ENCODE measurements at places on chromosomes 4 and X.

DNA sequence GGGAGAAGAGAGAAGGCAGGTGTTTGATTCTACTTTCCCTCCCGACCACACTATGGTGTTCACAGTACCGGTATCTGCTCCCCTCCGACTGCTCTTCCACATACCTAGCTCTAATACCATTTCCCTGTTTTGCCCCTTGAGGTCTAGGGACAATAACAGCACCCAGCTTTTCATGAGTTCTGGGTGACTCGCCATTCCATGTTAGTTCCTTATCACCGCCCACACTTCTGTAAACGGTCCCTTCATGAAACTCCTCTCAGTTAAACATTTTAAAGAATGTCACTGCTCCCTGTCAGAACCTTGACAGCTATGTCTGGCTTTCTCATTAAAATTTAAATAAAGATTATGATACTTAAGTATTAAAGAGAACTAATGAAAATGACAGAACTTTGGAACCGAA is 136.7 kb downstream of the ADAMTS3 start:
- no peak for DNase-seq

DNA sequence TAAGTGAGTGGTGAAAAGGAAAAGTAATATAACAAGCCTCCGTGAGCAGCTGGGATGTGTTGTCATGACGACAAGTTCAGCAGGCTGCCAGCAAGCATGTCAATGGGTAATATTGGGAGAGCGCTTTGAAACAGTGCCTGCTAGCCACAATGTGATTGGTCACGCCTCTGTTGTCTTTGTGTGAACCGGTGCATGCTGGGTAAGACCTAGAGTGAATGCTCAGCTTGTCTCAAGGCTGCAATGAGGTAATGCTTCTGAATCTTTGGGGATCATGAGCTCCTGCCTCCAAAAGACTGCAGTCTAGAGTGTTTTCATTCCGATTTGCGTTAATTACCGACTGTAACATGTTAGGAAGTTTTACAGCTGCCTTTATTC is 54.9 kb downstream of the STOX2 start:
- DNase-seq = peak; percentile 66

DNA sequence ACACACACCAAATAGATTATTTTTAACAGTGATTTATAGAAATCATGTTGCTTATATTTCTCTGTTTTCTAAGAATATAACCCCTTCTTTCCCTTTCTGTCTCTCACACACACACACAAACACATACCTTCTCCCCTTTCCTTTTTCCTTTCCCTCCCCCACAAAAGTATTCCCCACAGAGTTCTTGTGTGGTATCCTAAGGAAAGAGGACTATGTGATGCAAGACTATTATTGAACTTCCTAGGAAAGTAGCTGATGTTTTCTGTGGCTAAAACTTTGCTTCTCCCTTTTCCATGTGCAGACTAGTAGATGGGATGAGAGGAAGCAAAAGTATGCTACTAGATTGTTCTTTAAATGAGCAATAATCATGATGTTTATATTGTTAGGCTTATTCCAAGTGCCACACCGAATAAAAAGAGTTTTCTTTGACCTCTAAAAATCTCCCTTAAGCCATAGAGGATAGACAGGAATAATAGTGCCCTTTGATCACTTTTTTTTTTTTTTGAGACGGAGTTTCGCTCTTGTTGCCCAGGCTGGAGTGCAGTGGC is 38.7 kb downstream of the CPEB2 start:
- DNase-seq = no peak

- DNase-seq = no peak
These were observed 118.9 kb downstream of the TMA16 start for GRCh38 chr4:163613383-163613782.

All from SK-N-MC (cell line).